Substantia nigra (tissue), 51 donors: ENCODE measurements at places on chromosomes 5 and 9.
A peak's percentile ranks its signal among the peaks of the same experiment; 100 is the strongest.

DNA sequence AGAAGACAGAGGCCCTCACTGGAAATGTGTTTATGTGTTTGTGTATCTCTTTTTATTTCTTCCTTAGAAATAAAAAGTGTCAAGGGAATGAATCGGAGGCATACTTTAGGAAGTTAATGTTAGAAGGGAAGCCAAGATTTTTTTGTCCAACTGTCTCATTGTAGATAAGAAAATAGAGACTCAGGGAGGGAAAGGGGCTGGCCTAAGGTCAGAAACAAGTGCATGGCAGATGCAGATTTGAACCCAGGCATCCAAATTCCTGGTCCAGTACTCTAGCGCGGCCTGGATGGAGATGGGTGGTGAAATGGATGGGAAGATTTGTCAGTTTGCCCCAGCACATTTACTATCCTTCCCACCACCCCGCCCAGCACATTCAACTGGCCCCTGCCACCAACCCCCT, 19.8 kb upstream of the TNIP1 start:
- no peak for DNase-seq

DNA sequence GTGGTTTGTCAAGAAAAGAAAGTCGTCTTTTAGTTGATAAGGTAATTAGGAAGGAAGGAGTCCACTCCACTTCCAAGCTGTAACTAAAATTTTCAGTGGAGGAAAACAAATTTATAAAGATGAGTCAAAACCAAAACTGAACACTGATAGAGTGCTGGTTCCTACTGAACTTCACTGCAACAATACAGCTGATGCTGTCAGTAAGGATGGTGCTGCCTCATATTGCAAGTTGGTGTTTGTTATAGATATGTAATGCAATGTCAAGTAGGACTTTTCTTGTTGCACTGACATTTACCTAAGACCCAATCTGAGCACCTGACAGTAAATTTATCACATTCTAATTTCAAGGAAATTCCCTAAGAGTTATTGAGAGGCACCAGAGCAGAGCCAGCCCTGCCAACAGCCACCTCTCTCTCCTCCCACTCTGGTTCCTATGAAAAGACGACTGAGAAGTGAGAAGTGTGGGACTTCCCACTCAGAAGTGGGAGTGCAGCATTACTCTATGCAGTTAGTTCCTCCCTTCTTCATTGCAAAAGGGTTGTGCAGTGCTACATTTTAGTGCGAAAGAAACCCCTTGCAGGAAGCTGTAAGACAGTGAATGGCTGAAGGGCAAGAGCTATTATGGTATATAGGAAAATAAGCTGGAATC, 350.8 kb downstream of the NFIB start:
- DNase-seq, result no peak

DNA sequence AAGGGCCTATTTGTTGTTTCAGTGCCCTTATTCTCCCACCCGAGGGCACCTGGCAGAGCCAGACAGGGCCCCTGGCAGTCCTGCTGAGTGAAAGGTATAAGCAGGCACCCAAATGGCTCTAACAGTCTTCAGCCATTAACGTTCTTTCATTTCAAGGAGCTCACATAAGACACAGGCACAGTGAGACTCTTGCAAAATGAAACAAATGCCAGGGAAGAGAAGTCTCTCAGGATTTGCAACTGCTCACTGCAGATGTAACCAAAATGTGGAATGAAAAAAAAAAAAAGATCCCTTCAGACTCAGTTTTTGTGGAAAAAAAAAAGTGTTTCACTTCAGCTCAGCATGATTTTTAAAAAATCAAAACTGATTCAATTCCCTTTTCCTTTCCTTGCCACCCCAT, 155.4 kb upstream of the LHFPL2 start:
- no peak for DNase-seq

DNA sequence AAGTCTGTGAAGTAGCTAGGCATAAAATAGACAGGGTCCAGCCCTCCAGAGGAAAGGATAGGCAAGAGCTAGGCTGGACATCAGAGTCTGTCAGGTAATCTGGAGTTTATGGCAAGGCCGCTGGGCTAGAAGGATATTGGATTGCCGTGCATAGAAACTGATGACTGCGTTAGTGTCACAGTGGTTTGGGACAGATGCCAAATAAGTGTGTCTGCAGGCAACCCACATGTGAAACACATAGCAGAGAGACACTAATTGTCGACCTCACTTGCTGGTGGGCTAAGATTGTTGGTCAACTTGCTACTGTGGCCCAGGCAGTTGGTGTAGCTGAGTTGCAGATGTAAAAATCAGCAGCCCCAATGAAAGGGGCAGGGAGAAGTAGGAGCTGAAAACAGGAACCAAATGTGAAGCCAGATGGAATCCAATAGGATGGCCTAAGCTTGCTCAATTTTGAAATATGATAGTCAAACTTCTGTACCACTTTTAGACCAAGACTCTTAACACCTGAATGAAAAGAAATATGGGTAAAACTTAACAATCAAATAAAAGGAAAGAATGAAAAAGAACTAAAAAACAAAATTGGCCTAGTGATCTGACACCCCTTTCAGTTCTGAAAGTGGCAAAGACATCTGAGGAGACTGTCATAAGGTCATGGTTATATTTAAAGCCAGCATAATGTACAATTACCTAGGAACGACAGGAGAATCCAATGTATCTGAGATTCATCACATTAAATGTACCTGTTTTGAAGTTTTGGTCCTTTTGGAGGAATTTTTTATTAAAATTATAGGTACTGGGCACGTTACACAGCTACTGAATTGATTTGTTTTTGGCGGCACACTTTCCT, 243.3 kb upstream of the ACTBL2 start:
- no peak for DNase-seq

DNA sequence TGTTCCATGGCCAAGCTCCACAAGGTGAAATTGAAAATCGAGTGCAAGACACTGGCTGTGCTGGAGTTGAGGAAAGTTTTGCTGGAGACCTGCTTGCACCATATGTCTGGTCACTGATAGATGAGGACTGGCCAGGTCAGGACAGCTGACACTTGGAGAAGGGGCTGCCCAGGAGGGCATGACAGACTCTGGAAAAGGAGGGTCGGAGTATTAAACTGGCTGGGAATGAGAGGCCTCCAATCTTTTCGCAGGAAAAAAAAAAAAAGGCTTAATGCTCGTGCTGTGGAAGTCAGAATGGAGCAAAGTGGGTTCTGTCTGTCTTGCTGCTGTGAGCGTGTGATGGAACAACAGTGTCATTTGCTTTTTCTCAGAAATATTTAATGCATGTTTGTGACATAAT, 5.5 kb downstream of the TENT4A start:
- no peak for DNase-seq

DNA sequence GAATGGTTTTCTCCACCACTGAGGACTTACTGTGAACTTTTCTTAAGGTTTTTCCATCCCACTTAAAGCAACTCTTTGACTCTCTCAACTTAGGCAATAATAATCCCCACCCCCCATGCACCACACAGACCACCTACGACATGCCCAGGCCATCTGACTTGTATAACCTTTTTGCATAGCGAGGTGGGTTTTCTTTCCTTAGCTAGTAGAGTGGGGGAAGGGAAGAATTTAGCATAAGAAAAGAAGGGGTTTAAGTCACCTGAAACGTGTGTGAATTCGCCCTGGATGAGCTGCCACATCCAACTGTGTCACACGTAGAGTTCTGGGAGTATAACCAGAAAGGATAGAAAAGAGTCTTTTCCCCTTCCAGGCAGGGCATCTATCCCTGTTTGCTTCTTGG, 262.7 kb downstream of the YTHDC2 start:
- no peak for DNase-seq

GRCh38 chr5:105033637-105034400, 1471.2 kb upstream of the NUDT12 start:
- DNase-seq, result no peak

DNA sequence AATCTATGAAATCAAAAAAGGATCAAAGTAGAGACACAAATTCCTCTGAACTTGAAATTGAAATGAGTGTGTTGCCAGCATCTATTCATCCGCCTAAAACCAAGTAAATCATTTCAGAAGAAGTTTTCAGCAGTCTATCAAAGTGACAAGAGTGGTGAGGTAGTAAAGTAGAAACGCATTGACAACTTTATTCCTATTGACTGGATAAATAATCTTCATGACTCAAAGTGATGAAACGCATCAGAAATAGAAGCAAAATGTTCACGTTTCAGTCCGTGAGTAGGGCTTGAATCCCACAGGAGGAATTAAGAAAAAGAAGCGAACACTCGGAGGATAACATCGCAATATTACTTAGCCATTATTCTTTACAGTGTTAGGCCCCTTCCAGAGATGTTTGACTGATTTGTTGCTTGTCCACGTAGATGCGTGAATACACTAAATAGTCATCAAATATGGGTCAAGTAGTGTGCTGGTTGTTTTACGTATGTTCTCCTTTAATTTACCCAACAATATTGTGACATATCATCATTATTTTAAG, 314.4 kb downstream of the PLK2 start:
- DNase-seq, result no peak

DNA sequence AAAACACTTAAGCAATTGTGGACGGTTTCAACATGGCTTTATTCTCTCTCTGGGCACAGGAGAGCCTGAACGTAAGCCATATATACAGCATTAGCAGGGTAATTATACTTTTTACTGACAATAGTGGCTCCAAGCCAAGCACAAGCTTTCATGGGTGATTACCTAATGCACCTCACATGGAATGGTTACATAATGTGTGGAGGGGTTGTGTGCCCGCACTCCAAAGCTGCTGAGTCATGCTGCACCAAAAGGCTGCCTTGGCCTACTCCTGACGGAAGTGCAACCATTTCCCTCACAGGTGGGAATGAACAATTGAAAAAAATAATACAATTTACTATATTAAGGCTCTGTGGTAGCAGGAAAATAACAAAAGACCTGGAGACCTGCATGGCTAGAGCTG, 86.5 kb upstream of the ATP10B start:
- DNase-seq, result no peak

DNA sequence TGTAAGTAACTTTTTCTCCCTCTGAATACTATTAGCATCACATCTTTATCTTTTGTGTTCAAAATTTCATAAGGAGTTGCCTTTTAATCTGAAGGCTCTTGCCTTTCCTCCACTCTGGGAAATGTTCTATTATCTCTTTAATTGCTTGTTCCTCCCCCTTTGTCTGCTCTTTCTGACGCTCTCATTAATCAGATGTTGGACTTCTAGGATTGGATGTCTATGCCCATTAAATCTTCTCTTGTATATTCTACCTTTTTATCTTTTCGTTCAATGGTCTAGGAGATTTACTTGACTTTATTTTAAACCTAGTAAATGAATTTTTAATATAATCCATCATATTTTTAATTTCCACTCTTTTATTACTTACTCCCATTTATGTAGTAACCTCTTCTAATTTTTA, 76.7 kb downstream of the MARCHF3 start:
- DNase-seq, result no peak

DNA sequence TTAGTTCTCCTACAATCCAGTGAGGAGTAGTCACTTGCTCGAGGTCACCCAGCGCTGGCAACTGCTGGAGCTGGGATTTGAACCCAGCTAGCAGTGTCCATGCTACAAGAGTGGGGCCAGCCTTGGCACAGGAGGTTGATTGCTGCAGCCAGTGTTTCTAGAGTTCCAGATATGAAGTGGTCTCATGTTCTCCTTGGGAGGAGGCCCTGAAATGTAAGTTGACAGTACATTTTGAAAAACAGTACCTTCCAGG, 802 bp downstream of the CCDC107 start:
- no peak for DNase-seq

- DNase-seq, result peak; percentile 20
These were observed 1.2 kb downstream of the IER5L start for GRCh38 chr9:129176701-129177442.

DNA sequence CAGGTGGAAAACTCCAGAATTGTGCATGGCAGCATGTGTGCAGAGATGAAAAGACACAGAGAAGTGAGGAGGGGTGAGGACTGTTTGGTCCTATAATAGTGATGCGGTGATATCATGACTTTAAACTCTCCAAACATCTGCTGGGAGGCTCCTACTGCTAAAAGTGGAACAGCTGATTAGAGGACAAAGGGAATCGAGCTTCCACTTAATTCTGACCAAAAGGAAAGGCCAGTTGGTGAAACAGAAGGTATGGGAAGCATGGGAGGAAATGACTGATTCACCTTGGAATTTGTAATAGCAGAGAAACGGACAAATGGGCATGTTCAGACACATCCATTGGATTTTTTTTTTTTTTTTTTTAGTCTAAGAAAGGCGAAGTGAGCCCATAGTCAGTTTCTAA, 67.5 kb upstream of the MAMDC2 start:
- no peak for DNase-seq

DNA sequence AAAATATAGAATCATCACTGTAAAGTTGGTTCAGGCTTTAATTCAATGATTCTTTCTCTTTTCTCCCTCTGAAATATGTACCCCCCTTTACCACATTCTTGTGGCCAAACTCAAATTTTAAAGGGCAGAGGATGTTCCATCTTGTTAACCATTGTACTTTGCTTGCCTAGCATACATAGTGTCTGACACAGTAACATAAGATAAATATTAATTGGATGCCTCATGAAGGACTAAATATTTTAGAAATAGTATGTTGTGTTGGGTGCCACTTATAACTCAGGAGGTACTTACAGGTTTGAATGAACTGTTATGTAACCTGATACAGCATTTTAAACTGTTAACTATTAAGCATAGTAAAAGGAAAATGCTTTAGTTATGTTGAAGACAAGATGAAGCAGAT, 71.5 kb downstream of the NIPBL start:
- no peak for DNase-seq

GRCh38 chr9:133342069-133342406, 5.9 kb downstream of the MED22 start:
- no peak for DNase-seq

- no peak for DNase-seq
These were observed 406.3 kb downstream of the SPOCK1 start for GRCh38 chr5:137092831-137093230.

- DNase-seq, result no peak
These were observed 103.9 kb downstream of the SPOCK1 start for GRCh38 chr5:137395011-137395755.

DNA sequence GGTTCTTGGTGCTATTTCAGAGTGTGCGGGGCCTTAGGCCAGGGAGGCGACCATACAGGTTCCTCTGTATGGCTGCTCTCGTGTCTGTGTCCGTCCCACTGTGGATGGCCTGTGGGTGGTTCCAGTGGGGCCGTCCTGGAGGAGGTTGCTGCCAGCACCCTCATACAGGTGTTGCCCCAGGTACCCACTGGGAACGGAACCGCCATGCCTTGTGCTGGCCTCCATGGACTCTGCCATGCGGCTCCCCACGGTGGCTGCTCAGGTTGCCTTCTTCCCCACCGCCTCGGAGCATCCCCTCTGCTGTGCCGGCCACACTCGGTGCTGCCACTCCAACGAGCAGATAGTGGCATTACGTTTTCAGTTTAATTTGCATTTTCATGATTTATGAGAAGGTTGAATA, 129.3 kb upstream of the CACNA1B start:
- DNase-seq, result no peak
